ENCODE measurements at places on chromosomes 5 and 9.

DNA sequence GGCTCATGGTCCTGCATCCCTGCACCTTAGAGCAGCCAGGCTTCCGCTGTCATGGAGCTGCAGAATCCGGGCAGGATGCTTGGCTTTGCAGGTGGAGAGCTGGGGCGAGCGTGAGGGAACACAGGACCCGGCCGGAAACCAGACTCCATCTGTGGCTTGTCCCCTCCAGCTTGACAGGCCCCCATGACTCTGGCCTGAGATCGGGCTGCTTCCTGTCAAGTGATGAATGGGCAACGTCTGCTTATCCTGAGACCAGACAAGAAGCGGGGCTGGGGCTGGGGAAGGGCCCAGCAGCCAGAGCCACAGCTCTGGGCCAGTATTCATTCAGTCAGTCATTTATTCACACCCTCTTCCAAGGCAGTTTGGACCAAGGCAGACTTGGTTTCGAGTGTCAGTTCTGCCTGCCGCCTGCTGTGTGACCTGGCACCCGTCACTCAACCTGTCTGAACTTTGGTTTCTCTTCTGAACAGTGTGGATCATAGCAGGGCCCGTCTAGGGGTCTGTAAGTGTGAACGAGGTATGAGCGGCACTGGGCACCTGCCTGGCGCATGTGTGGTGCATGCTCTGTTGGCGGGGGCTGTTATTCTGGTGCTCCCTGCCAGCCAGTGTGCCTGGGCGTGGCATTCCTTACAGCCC, 37.5 kb downstream of the NEK6 start:
- DNase-seq, result no peak

GRCh38 chr5:175697846-175698245, 40.0 kb downstream of the HRH2 start:
- DNase-seq, result no peak

GRCh38 chr5:120518581-120518980, 54.5 kb downstream of the PRR16 start:
- no peak for DNase-seq

- no peak for DNase-seq
Measured at GRCh38 chr5:16603295-16603694, 13.5 kb downstream of the RETREG1 start.

GRCh38 chr5:41772785-41773442, 97.3 kb downstream of the OXCT1 start:
- DNase-seq, result no peak

- DNase-seq, result no peak
Measured at GRCh38 chr5:57370376-57370775, 112.2 kb downstream of the ACTBL2 start.

DNA sequence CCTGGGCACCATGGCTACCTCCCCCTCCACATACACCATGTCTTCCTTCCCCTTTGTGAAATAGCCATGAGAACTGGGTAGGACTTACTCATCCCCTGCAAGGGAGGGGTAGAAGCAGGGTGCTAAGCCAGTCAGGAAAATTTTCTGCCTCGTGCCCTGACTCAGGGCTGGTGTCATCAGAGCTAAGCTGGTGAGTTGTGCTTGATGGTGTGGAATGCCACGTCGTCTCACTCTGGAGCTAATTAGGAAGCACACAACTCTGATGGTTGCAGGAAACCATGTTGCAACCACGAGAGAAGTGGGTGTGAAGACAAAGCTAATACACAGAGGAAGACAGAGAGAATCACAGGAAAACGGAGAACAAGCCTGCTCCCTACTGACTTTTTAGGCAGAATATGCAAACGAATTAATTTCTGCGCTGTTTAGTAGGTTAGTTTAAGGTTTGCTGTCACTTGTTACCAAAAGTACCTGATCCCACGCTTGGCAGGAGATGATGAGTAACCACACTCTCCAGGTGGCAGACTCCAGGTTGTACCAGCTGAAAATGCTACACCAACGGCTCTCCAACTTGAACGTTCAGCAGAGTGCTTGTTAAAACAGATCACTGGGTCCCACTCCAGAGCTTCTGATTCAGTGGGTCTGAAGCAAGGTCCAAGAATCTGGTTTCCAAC, 54.5 kb downstream of the STK10 start:
- DNase-seq, result no peak

- DNase-seq, result no peak
Measured at GRCh38 chr5:83222906-83223305, 145.6 kb downstream of the XRCC4 start.

- no peak for DNase-seq
Measured at GRCh38 chr9:132531195-132531594, 51.2 kb upstream of the BARHL1 start.

DNA sequence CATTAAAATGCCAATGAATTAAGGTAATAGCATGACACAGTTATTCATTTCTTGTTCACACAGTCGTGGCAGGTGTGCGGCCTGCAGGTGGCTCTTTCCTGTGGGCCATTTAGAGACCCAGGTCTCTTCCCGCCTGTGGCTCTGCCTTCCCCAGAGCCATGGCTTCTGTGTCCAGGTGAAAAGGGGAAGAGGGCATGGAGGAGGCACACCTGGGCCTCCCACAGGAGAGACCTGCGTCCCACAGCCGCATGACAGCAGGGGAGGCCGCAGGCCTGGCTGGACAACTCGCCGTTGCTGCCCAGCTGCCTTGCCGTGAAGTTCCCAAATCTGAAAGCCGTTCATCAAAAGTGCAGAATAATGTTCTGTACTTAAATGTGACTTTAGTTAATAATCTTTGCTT, 14.4 kb upstream of the PLEKHG4B start:
- DNase-seq, result no peak

DNA sequence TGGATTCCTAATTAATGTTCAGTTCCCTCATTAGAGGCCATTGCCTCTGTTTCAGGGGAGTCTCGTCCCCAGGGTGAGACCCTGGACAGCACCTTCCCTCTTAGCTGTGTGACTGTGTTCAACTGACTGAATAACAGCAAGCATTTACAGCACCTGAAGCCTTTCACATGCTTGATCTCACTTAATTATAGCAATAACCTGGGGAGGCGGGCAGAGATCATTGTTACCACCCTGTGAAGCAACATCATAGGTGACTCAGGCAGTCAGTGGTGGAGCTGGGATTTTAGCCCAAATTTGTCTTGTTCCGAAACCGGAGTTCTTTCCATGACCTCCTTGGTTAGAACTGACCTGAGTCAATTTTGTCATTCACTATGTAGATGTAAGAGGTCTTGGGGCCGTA, 105.2 kb upstream of the RAD23B start:
- no peak for DNase-seq

- no peak for DNase-seq
Measured at GRCh38 chr5:54013556-54014194, 296.7 kb downstream of the ARL15 start.

GRCh38 chr5:51414516-51414915, 31.3 kb downstream of the ISL1 start:
- no peak for DNase-seq

DNA sequence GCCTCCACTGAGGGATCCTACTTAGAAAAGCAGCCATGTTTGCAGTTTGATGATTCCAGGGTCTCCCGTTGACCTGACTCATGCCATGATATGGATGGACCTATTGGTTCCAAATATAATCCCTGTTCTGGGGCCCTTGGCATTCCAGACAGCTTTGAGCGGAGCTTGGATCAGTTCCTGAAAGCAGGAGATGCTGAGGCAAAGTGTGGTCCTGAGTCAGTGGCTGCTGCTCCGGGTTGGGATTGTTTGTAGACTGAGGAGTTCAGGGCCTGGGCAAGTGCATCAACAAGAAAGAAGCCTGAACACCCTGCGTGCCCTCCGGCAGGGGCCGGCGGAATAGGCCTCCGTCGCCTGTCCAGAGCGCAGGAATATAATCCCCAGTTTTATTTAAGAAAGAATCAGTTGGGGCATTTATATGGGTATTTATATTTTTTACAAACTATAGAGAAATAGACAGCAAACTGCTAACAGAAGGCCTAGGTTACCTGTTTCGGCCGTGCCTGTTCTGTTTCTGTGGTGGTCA, 50.6 kb downstream of the LRSAM1 start:
- no peak for DNase-seq

DNA sequence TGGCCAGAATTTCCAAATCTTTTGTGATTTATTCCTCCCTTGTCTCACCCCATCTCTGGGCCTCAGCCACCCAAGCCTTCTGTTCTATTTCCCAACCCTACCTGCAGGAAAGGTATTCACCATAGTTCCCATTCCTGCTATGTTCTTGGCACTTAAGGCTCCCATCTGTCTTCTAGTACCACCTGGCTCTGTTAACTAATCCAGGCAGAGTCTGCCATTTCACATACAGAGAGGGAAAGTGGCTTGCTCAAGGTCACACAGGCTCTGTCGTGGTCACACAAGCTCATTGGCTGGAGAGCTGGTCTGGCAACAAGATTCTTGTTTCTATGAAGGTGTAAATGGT, 35.2 kb downstream of the COL27A1 start:
- DNase-seq, result no peak

DNA sequence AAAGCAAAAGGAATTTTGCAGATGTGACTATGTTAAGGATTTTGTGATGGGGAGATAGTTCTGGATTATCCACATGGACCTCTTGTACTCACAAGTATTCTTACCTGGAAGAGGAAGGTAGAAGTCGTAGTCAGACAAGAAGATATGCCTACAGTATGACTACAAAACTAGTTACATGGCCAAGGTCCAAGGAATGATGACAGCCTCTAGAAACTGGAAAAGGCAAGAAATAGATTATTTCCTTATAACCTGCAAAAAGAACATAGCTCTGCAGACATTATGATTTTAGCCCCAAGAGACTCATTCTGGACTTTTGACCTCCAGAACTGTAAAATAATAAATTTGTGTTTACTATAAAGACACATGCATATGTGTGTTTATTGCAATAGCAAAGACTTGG, 226.9 kb downstream of the FER start:
- DNase-seq, result no peak

DNA sequence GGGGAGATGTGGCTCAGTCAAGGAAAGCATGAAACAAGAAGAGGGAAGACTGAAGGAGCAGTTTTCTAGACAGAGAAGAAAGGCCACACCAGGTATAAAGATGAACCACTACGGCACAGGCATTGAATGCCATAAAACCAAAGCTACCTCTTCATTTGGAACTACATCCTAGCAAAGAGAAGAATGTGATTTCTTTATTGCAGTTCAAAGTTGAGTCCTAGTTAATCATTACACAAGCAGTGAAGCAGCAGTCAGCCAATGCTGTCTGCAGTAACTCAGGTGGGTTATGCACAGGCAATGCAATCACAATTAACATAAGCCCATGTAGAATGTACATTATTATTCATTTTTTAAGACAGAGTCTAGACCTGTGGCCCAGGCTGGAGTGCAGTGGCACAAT, 21.7 kb upstream of the PCAT7 start:
- no peak for DNase-seq

GRCh38 chr5:159104759-159105144, 5.0 kb upstream of the EBF1 start:
- DNase-seq, result no peak

DNA sequence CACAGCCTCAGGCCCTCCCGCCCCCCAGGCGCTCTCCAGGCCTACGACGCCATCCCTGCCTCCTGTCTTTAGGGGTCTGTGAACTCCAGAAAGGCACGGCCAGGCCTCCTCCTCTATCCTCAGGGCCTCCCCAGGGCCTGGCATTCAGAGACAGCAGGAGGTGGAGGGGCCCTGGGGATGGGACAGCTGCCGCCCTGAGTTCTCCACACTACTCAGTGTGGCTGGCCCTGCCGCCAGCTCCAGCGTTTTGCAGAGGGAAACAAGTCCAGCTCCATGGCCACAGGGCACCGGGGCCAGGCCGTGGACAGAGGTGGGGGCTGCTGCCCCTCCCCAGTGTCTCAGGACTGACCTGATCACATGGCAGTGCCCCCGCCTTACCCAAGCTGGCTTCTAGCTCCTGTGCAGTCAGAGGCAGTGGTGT, 16.4 kb downstream of the SH3GLB2 start:
- DNase-seq, result no peak

GRCh38 chr5:169147534-169147933, 153.4 kb downstream of the SLIT3 start:
- DNase-seq, result no peak

GRCh38 chr5:157866536-157866935, 7.6 kb upstream of the CLINT1 start:
- no peak for DNase-seq

DNA sequence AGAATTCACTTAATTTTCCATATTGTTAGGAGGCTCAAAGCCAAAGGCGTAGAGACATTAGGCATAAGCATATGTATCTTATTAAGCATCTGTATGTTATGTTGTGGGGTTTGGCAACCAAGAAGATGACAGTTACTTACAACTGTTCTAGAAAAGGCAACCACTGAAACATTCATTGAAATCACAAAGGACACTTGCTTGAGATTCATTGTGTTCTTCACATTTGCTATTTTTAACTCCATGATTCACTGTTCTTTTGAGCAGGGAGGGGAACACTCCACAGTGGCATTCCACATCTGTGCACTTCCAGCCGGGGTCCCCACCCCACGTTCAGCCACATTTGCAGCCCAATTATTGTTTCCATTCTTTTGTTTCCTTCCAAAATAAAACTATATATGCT, 107.1 kb downstream of the PALM2AKAP2 start:
- DNase-seq, result no peak

GRCh38 chr9:137680444-137681358, 61.9 kb downstream of the EHMT1 start:
- DNase-seq, result no peak

DNA sequence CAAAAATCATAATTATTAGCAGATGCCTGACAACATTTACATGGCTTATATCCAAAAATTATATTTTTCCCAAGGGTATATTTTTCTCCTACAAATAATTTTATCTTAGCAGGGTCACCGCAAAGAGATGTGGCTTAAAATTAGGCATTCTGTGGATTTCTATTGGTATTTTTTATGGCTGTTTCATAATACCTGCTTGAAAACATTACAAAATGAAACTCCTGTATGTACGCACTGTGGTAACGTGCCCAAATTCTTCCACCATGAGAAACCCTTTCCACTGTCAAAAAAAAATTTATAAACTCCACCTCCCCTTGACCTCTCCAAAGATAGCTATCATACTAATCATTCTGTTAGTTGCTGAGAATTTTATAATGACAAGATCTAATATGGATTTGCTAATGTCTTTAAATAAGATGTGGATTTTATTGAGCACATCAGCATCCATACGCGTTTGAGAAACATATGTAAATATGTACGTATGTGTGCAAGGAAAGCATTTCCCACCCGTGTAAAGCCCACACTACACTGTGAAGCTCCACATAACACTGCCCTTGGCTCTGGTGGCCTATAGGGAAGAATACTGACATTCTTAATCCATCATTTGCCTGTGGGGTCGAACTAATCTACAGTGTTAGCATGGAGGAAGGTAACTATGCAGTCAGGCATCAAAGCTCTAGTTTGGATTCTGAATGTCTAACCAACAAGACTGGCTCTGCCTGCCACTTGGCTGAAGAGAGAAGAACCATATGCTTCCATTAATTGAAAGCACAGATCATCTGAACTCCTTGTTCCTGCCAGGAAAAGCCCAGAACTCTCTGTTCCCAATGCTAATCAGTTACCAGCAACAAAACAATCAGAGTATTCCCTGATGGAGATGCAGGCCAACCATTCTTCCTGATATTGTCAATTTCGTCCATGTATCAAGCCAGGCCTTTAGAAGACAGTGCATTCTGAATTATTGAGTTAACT, 244.7 kb downstream of the SPOCK1 start:
- no peak for DNase-seq

DNA sequence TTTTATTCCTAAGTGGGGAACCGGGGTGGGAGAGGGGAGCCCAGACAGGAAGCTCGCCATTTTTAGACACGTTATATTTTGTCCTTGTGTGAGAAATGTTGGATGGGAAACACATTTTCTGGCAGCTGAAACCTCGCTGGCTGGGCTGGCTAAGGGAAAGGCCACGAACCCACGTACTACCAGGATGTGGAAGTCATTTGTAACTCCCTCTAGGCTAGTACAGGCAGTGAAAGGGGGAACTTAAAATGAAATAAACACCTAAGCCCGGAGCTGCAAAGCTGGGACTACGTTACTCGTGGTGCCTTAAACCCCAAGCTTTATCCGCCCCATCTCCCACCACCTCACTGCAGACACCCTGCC, 42.5 kb downstream of the TMEM174 start:
- DNase-seq, result no peak

Measured in naive thymus-derived CD4-positive, alpha-beta T cell (primary cell).